SHP77 treated with DMSO at 0.1 percent for 48 hours (cell line): ENCODE measurements at places on chromosomes 16 and 17.

- DNase-seq = no peak
Measured at GRCh38 chr16:30997725-30998711, 12.4 kb downstream of the STX1B start.

GRCh38 chr16:17160285-17160853 lies 310.4 kb downstream of the XYLT1 start:
- peak; percentile 55 for DNase-seq

- no peak for DNase-seq
Measured at GRCh38 chr16:88511906-88512305, 58.3 kb upstream of the ZC3H18 start.

DNA sequence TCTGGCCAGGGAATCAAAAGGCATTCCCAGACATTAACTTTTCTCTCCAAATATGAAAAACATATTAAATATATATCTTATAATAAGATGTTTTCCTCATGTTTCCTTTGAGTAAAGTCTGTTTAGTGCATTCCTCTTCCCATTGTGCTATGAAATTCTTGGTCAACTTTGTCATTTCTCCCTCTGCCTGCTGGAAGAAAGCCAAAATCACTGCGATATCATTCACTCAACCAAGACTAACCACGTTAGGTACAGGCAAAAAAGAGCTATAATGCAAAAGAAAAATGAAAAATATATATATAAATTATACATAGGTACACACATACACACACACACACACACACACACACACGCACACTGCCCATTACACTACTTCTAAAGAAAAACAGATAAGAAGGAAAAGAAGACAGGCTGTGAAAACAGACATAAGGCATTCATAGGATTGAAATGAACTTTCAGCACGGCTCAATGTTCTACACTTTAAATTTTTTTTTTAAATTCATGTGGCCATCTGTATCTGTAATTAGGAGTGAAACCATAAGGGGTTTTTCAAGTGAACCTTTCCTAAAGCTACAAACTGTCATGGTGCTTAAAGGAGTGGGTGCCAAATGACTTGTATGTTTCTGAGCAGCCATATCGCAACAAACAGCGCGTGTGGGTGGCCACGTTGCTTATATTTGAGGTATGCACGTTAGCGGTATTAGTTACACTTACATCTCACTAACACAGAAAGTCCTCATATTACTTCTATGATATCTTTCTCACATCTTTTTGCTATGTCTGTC lies 71.6 kb upstream of the PSMD7 start:
- no peak for DNase-seq

DNA sequence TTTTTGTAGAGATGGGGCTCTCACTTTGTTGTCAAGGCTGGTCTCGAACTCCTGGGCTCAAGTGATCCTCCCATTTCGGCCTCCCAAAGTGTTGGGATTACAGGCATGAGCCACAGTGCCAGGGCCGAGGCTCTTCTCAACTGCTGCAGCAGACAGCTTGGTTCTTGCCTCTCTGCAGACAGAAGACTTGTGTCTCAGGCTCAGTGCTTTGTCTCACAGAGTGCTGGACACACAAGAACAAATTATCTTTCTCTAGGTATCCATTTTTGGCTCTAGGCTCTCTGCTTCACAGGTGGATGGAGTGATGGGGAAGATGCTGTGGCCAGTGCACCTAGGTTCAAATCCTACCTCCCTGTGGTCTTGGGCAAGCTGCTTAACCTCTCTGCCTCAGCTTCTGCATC lies 80.8 kb upstream of the RNU2-1 start:
- DNase-seq = no peak

GRCh38 chr16:64962786-64963185 lies 159.1 kb downstream of the CDH11 start:
- no peak for DNase-seq

DNA sequence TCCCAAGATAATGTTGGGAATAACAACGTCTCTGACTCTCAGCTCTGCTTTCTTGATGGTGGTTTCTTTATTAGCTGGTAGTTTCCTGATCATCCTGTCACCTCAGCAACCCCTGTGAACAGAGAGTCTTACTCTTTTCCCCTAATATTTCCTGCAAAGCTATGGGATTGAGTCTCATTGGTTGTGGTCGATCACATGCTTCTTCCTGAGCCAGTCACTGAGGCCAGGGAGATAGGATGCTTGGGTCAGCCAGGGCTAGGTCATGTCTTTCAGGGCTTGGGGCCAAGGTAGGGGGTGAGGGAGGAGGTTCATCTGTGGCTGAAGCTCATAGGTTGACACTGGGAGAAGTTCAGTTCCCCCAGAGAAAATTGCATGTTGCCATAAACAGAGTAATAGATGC lies 114.3 kb downstream of the ABCC1 start:
- no peak for DNase-seq

- peak; percentile 37 for DNase-seq
Measured at GRCh38 chr17:29176558-29177351, 3.4 kb downstream of the MYO18A start.

- peak; percentile 100 for DNase-seq
Measured at GRCh38 chr17:17237026-17237799, at the start of gene FLCN. FLCN (minus strand) TSS chr17:17237168; CDS start chr17:17228137, 9,031 bp downstream.

GRCh38 chr17:52158450-52159042 lies at the start of gene CA10:
CA10 (minus strand) TSS chr17:52158714.
- DNase-seq = no peak

DNA sequence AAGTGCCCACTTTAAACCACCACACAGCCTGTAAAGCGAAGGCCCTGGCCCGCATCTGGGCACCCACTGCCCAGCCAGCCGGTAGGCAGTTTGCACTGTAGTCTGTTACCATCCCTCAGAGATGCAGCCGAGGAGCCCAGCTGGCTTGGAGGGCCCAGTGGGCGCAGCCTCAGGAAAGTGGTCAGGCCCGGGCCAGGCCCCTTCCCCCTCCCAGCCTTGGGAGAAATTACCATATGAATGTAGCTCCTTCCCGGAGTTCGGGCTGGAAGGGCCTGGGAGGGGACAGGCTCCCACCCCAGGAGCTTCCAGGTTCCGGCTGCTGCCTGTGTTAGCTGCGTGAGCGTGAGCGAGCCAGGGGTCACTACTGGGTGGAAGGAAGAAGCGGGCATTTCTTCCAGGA lies 325.4 kb downstream of the SEC14L1 start:
- no peak for DNase-seq

DNA sequence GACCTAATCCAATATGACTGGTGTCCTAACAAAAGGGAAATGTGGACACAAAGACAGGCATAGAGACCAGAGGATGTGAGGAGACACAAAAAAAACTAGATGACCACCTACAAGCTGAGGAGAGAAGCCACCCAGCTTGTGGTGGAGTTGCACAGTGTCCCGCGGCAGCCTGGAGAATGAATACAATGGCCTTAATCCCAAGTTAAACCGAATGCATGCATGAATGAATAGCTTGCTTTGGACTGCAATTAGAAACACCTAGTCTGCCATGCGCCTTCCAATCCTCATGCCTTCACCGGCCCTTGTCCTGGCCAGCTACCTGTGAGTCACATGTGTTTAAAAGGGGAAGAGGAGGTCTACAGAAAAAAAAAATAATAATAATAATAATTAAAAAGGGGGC lies 72.0 kb downstream of the CNGB1 start:
- DNase-seq = no peak

DNA sequence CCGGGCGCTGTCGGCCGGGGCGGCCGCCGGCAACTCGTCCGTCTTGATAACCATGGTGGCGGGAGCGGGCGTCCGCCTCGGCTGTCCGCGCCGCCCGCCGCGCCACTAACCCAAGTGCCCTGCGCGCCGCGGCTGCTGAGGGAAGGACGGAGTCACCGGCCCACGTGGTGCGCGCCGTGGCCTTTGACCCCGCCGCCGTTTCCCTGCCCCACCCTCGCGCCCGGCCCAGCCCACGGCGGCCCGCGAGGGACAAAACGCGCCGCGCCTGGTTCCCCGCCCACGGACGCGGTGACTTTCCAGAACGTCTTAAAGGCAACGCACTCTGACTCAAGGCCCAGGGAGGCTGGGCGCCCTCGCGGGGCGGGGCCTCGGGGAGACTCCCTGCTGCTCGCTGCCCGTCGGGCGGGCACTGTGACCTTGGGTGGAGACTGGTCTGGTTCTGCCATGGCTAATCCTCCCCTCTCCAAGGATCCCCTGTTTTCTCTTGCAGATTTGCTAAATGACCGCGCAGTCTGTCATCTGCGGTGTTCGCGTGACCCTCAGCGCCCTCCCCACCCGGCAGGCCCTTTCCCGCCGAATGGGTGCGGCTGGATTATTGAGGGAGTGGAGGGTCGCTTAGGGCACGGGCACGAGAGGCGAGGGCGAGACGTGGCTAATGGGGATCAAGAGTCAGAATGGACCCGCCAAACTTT lies at the start of gene CLUH:
CLUH (minus strand) TSS at position 157 of the 692 bp plus-strand sequence; CDS start at position 54, 103 bp downstream.
- DNase-seq = peak; percentile 91

- DNase-seq = no peak
Measured at GRCh38 chr17:63698886-63699637, 863 bp downstream of the LIMD2 start.

- no peak for DNase-seq
Measured at GRCh38 chr16:280991-281659, 734 bp downstream of the ARHGDIG start.

GRCh38 chr16:648071-648780 lies 939 bp upstream of the WDR90 start:
- peak; percentile 9 for DNase-seq

DNA sequence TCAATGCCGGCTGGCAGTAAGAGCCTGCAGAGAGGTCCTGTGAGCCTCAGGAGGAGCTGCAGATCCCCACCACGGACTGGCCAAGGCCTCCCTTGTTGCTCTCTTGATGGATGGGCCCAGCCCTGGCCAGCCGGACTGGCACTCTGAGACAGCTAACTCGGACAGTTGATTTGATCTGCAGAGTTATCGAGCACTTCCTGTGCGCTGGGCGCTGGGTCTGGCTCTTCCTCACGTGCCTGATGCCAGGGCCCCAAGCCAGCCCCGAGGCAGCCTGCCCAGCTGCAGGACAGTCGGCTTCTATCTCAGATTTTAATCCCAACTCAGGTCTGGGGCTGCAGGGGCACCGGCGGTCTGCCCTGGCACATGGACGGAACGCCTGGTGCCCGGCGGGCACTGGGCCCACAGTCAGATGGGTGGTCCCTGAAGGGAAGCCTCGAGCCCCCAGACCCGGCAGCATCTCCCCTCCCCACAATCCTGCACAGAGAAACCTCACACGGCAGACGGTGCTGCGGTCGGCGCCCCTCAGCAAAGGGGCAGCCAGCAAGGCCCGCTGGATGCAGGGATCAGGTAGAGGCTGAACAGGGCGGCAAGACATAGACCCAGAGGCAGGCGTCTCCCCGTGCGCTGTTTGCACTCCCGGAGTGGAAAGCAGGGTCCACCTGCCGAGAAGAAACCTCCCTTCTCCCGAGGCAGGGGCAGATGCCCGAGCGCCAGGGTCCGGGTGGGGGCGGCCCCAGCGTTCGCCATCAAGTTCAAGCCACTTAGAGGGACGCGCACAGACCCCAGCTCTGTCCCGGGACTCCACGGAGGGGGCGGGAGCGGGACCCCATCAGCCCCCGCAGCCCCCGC lies 34.0 kb downstream of the TIMM22 start:
- DNase-seq = no peak

- peak; percentile 66 for DNase-seq
Measured at GRCh38 chr17:50923611-50924010, 57.5 kb upstream of the TOB1 start.

GRCh38 chr16:80846275-80846674 lies 41.9 kb upstream of the CDYL2 start:
- DNase-seq = no peak

DNA sequence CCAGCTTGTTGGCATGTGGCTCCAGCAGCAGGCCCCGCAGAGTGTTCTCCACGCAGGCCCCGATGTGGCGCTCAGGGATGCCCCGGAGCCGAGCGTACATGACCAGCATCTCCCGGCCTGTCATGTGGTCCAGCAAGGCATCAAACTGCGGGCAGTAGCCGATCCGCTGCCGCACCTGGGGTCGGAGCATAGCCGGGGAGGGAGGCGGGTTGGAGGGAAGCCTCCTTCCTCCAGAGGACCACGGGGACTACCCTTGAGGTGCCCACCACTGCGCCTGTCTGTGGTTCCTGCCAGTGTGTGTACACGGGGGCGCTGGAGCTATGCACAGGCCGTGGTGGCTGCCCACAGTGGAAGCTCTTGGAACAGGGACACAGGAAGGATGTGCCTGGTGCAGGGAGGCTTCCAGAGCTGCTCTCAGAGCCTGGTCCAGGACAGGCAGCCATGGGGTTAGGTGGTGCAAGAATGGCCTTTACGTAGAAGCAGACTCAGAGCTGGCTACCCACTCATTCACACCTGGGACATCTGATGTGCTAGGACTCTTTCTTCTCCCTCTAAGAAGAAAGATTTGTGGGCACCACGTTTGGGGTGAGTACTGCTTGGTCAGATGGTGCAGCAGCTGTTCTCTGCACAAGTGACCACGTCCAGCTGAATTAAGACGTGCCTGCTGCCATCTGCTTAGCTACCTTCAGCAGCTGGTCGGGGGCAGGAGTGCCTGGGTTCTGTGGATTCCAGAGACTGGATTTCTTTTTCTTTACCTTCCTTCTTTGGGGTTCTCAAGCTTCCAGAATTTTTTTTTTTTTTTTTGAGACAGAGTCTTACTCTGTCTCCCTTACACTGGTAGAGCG lies 11.3 kb upstream of the RNPS1 start:
- no peak for DNase-seq

- DNase-seq = no peak
Measured at GRCh38 chr16:2719328-2720063, 528 bp downstream of the PRSS27 start.

GRCh38 chr17:39939588-39940419 lies 12.3 kb downstream of the LRRC3C start:
- DNase-seq = no peak

- DNase-seq = peak; percentile 33
Measured at GRCh38 chr16:2039274-2040031, 8.2 kb downstream of the NTHL1 start.

- DNase-seq = no peak
Measured at GRCh38 chr17:32936894-32937500, 9.0 kb downstream of the TMEM98 start.

- no peak for DNase-seq
Measured at GRCh38 chr17:7806587-7806986, 27.4 kb upstream of the KDM6B start.

- DNase-seq = no peak
Measured at GRCh38 chr17:34710226-34710625, 130.8 kb downstream of the TMEM132E start.

- DNase-seq = no peak
Measured at GRCh38 chr17:27995554-27995953, 46.9 kb upstream of the NLK start.

DNA sequence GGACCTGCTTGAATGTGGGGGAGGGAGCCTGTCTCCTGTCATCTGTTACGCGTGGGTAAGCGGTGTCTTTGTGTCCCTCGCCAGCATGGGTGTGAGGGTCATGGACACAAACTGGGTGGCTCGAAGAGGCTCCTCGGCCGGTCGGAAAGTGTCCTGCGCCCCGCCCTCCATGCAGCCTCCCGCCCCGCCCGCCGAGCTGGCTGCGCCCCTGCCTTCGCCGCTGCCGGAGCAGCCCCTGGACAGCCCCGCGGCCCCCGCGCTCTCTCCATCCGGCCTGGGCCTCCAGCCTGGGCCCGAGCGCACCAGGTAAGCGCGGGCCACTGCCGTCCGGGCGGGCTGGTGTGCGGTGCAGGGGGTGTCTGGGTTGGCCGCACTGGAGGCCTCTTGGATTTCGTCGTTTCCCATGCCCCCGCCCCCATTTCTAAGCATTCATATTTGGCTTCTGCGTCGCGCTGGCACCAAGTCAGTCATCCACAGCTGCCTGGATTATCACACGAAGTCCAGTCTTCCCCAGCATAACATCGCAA lies 43.8 kb downstream of the ELAC2 start:
- DNase-seq = no peak
